Stimulated activated CD4-positive, alpha-beta T cell treated with anti-CD3 and anti-CD28 coated beads, Interleukin-12 subunit alpha, Interleukin-12 subunit beta, amount 100 ng/mL, for 24 hours (primary cell): ENCODE measurements at places on chromosomes 12 and 14.

GRCh38 chr14:52918486-52918885, 32.4 kb downstream of the FERMT2 start:
- DNase-seq, result no peak

GRCh38 chr14:90291699-90292098, 35.3 kb downstream of the PSMC1 start:
- DNase-seq, result no peak

DNA sequence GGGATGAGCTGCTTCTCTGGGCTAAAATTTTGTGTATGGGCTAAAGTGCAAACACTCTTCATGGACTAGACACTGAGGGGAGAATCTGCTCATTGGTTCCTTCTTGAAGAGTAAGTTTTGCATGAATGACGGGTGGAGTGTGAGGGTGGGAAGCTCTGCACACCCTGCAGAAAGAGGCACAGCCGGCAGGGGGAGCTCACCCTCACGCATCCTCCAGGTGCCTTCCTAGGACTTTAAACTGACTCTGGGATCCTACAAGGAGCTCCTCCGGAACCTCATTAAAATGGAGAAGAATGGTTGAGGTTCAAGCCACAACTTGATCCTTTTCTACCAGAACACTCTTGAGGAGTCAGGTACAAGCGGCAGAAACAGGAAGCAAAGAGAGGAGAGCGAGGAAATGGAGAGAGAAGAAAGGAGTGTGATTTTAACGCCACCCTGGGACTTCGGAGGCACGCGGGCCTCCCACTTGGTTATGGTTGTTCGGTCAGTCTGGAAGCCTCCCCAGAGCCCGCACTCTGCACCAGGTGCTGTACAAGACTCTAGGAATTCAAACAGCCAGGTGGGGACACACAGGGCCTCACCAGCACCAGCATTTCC, 87.5 kb downstream of the SETD3 start:
- no peak for DNase-seq

GRCh38 chr12:83190631-83191390, 504.1 kb downstream of the TMTC2 start:
- DNase-seq, result no peak

DNA sequence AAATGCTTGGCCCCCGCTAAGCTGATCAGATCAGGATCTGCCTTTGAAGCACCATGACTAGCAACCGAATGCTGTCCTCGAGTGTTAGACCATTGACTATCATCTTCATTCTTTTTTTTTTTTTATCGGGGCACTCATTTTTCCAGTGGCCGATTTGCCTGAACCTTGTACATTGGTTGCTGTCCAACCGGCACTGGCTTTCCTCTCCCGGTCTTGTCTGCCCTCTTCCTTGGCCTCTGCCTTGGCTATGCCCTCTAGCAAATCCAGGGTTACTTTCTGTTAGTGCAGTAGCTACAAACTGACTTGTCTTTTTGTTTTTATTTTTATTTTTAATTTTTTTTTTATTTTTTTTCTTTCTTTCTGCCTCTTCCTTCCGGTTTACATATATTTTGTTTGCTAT, 102.3 kb downstream of the ALG10 start:
- no peak for DNase-seq

GRCh38 chr12:121799156-121799841, 4.5 kb upstream of the SETD1B start:
- DNase-seq, result no peak

DNA sequence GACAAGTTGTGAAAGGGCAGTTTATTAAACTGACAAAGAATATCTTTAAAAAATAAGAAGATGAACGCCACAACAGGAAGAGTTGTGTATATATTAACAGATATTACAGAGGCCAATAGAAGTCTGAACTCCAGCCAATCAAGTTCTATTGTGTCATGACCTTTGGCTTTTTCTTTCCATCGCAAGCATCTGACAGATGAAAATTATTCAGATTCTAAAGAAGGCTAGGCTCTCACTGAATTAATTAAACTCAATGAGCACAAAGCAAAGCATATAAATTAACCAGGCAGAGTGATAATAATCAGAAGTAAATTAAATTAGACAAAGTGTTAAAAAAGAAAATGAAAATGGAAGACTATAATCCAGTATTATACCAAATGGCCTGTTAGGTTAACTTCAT, 62.0 kb upstream of the PYGL start:
- no peak for DNase-seq

DNA sequence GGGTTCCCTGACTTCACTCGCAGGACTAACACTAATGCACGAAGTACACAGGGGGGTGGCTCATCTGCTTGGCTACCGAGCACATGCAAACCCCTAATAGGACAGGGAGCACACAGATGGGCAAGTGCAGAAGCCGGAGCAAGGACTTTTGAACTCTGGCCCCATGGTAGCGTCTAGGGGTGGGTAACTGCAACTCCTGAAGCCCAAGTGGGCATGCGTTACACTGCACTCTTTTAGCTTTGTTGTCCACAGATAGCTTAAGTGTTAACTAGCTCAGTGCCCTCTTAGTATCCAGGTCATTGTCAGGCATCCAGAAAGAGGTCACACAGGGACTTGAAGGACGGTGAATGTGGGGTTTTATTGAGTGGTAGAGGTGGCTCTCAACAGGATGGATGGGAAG, 3.0 kb upstream of the BLTP3B start:
- DNase-seq, result no peak

- DNase-seq, result no peak
These were observed 67.6 kb upstream of the KTN1 start for GRCh38 chr14:55512421-55512820.

DNA sequence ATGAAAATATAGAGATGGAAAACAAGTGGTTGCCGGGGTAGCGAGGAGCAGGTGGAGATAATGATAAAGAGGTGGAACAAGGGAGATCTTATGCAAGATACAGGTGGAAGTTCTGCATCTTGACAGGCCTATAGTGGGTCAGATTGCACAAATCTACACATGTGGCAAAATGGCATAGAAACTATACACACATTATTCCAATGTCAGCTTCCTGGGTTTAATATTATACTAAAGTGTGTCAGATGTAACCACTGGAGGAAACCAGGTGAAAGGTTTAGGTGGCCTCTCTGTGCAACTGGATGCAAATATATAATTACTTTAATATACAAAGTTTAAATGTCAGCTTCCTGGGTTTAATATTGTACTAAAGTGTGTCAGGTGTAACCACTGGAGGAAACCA, 1.1 kb downstream of the SLC38A4 start:
- no peak for DNase-seq

DNA sequence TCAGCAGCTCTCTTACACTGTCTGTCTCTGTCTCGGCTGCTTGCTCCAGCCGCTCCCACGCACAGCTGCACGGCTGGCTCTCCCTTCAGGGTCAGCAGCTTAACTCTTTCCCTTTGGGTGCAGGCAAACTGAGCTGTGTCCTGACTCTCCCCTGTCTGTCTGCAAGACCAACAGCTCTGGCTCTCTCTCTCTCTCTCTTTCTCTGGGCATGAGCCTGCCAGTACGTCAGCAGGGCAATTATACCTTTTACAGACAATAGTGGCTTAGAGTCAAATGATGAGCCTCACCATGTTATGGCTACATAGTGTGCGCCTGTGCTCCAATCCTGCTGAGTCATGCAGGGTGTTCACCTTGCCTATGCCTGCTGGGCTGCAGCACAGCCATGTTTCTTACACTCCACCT, 120.5 kb upstream of the DDHD1 start:
- no peak for DNase-seq

GRCh38 chr12:9144730-9145106, 29.0 kb upstream of the A2M start:
- no peak for DNase-seq

- no peak for DNase-seq
These were observed 1.9 kb downstream of the CCDC38 start for GRCh38 chr12:95940514-95940913.

- DNase-seq, result no peak
These were observed 15.0 kb upstream of the CDKN3 start for GRCh38 chr14:54381821-54382220.

DNA sequence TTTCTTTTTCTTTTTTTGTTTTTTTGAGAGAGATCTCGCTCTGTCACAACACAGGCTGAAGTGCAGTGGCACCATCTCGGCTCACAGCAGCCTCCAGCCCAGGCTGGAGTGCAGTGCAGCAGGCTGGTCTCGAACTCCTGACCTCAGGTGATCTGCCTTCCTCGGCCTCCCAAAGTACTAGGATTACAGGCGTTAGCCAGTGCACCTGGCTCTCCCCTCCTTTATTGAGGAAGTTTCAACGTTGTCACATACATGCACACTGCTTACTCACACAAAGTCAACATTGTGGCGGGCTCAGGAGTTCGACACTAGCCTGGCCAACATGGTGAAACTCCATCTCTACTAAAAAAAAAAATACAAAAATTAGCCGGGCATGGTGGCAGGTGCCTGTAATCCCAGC, 32.0 kb downstream of the EAPP start:
- no peak for DNase-seq

DNA sequence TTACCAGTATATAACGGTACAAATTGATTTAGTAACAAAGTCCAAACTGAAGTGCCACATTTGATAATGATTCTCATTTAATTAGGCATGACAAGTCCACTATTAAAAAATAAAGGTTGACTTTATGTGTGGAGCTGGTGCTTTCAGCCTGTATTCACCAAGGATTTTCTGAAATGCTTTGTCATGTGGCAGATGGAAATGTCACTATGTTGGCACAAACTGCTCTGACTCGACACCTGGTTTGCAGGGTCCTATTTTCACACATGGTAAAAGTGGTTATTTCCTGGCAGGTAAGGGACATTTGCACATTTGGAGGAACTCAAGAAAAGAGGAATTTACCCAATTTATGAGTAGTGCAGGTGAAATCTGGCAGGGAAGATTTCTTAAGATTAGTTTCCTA, 572.6 kb upstream of the MDGA2 start:
- DNase-seq, result no peak

DNA sequence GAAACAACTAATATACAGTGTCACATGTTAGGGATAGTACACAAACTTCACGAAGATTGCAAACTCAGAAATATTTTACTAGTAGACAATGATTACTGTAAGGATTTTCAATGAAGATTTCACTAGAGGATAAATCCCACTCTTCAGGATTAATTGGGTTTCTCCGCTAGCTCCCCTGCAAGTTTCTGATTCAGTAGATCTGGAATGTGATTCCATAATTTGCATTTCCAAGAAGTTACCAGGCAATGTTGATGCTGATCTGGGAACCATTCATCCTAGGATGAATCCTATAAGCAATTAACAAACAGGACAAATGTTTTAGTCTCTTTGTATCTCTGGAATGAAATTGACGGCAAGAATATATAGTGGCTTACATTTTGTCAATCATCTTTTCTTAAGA, 272.4 kb downstream of the ALX1 start:
- no peak for DNase-seq

- DNase-seq, result peak; percentile 4
These were observed 800 bp downstream of the PCNX4 start for GRCh38 chr14:60092526-60092920.

DNA sequence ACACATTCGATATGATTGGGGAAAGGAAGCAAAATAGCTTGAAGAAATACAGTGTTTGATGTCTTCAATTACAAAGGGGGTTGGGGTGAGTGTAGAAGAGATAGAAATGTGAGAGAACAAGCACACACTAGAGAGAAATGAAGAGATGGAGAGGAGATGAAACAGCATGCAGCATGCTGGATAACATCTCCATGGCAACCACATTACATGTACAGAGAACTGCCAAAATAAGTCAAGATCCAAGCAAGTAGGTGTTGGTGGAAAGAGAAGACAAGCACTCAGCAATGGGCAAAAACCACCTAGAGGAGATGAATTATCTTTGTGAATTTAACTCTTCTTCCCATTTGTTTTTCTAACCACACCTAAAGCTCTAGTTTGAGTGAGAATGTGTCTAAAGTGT, 289.8 kb downstream of the GRIN2B start:
- DNase-seq, result no peak

DNA sequence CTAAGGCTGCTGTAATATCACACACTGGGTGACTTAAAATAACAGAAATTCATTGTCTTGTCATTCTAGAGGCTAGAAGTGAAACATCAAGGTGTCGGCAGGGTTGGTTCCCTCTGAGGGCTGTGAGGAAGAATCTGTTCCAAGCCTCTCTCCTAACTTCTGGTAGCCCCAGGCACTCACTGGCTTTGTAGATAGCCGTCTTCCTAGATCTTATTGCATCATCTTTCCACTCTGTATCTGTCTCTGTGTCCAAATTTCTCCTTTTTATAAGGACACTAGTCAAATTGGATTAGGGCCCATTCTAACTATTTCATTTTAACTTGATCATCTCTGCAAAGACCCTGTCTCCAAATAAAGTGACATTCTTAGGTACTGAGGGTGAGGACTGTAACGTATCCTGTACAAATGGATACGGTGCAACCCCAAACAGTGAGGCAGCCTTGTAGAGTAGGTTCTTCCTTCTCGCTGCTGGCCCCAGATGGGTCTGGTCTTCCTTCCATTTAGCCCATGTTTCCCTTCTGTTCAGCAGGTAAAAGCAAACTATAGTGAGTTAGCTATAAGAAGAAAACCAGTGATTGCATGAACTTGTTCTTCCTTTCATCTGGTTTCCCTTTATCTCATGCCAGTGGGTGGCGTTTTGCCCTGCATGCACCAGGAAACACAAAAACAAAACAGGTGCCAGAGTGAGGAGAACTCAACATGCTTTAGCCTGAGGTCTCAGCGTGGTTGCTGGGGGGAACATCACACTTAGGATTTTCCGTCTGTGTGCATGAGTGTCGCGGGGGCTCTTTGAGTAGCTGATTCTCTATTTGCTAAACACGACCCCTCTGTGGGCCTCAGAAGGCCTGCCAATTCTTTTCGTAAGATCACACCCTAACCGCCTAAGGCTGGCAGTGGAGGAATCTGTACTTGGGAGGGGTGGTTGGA, 19.5 kb downstream of the TTC9 start:
- DNase-seq, result no peak

DNA sequence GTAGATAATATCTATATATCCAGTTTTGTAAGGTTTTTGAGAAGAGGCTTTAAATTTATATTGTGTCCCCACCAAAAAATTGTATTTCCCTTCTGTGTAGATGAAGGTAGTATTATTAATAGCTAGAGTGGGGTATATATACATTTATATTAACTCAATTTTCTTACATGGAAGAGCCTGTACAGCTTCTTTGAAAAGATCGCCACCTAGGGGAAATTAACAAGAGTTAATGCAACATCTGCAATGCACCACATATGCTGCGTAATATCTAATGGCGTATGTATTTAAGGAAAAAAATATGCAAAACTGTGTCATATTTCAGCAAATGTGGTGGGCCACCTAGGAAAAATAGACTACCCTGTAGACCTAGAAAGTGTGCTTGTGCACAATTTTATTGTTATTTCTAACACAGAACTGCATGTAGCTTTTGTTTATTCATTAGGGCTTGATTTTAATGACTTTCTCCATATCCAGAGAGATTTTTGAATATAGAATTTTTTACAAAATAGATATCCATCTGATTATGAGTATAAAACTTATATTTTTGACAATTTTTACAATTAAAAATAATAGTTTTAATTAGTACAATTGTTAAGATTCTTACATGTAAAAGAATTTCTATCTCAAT, 14.0 kb downstream of the CCER1 start:
- no peak for DNase-seq

GRCh38 chr14:58055497-58056010, 96.5 kb downstream of the ARMH4 start:
- no peak for DNase-seq

GRCh38 chr14:52936437-52936836, 14.4 kb downstream of the FERMT2 start:
- DNase-seq, result no peak

GRCh38 chr12:79954037-79954610, 19.2 kb upstream of the PPP1R12A start:
- no peak for DNase-seq

GRCh38 chr14:21229821-21230220, 39.4 kb downstream of the HNRNPC start:
- no peak for DNase-seq
